ENCODE measurements at places on chromosomes 1 and 21.

GRCh38 chr1:33876970-33877650 is 13.2 kb downstream of the HMGB4 start:
- DNase-seq: no peak

DNA sequence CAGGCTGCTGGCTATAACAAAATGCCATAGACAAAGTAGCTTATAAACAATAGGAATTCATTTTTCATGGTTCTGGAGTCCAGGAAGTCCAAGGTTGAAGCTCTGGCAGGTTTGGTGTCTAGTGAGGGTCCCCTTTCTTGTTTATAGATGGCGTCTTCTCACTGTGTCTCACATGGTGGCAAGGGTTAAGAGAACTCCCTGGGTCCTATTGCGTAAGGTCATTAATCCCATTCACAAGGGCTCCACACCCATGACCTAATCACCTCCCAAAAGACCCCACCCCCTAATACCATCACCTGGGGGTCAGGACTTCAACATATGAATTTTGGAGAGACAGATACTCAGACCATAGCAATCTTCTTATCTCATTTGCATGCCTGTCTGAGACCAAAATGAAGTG is 108.9 kb upstream of the USP25 start:
- no peak for DNase-seq

- DNase-seq: no peak
These were observed 101.5 kb downstream of the LMX1A start for GRCh38 chr1:165254896-165255625.

DNA sequence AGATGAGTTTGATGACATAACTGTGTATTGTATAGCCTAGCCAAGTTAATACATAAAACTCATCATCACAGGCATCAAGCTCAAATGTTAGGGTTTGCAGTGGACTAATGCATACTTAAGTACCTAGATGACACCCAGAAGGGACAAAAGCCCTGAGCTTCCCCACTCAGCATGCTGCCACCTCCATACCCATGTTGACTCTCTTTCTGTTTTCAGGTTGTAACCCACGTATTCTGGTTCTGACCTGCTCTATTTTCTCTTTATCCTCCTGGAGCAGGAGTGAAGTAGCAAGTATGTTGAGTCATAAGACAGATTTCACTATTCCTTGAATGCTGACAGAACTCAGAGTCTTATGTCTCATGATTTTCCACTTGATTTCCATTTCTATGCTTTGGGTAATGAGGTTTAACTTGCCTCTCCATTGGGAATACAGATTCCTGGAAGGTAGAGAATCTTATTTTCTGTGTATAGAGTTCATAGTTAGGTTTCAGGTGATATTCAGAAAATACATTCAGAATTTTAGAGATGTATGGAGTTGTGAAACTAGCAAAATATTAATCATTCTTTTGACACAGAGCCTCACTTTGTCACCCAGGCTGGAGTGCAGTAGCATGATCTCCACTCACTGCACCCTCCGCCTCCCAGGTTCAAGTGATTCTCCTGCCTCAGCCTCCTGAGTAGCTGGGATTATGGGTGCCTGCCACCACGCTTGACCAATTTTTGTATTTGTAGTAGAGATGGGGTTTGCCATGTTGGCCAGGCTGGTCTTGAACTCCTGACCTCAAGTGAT is 122.5 kb upstream of the KCNJ15 start:
- no peak for DNase-seq

GRCh38 chr1:74690364-74690696 is 16.7 kb upstream of the ERICH3 start:
- no peak for DNase-seq

- DNase-seq: no peak
These were observed 548 bp downstream of the B3GALT5 start for GRCh38 chr21:39613041-39613934.

GRCh38 chr1:59499943-59500569 is 203.2 kb downstream of the FGGY start:
- DNase-seq: no peak

DNA sequence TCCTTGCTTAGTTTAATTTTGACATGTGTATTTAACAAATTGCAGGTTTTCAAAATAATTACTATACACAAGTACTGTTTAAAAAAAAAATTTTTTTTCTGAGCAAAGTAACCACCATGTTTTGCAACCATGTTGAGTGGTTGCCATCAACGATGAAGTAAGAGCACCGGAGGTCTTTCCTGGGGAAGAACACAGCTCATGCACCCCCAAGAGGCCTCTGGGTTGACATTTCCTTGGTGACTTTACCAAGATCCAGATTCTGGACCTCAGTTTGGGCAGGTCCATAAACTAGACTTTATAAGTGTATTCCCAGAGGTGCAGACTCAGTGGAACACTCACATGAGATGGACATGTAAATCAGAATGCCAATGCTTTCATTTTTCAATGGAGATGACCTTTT is 36.8 kb upstream of the RALGPS2 start:
- no peak for DNase-seq

GRCh38 chr1:114043054-114043453 is 63.8 kb downstream of the OLFML3 start:
- no peak for DNase-seq

- DNase-seq: no peak
These were observed 4.8 kb downstream of the DSCAM start for GRCh38 chr21:40842197-40842552.

- DNase-seq: no peak
These were observed 112.5 kb upstream of the RAB4A start for GRCh38 chr1:229158341-229158921.

GRCh38 chr1:15056515-15057285 is 96.8 kb upstream of the TMEM51 start:
- no peak for DNase-seq

DNA sequence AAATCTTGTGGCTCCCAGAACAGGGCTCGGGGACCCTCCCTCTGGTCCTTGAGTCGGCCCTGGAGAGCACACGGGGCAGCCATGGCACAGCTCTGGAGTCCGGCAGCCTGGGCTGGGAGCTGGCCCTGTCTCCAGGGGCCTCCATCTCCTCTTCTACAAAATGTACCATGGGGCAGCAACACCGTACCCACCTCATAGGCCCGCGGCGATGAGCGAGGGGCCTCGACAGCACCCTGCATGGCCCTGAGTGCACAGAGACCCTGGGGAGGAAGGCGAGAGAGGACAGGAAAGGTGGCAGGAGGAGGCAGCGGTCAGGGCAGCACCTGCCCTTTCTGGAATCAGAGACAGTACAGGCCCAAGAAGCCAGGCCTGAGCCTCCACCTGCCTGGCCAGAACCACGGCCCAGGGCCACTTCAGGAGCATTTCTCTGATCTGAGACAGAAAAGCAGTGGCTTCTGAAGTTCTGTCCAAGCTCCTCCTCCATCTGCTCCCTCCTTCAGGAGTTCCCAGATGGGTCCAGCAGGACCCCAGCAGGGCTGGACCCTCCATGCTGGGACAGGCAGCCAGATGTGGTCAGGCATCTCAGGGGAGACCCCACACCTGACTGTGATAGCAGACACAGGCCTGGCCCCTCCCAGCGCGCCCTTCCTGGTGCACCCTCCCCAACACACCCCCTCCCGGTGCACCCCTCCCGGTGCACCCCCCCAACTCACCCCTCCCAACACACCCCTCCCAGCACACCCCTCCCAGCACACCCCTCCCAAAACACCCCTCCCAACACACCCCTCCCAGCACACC is 75.9 kb upstream of the ARHGEF16 start:
- DNase-seq: no peak

DNA sequence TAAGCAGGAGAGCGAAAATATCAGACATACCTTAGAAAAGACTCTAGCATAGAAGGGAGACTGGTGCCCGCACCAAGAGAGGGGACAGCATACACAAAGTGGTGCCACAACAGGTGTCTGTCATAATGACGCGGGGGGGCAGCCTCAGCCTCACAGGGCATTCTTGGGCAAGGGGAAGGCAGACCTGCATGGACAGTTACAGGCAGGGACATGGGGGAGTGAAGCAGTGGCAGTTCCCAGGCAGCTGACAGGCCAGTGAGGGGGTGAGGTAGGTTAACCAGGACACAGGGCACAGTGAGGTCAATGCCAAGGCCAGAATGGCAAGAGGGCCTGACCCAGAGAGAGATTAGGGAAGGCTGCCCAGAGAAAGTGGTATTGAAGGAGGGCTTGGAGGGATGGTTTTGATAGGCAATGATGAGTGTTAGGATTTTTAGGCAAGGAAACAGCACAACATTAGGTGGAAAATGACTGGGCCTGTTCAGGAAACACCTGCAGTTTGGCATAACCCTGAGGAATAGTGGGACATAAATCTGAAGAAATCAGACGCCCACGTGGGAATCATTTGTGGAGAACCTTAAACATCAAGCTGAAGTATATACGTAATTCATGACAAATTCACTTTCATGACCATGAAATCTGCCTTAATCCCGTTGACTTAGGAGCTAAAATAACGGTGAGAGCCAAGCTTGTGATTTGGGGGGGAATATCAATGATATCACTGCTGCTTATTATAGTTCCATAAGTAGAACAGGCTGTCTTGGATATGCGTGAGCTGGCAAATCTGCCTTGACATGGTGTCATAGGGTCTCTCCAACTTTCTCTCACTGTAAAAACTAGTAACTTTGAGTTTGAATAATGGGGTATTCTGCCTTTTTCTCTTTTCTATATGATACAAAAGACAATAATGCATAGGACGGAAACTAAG is 8.9 kb downstream of the PTPN14 start:
- DNase-seq: no peak

DNA sequence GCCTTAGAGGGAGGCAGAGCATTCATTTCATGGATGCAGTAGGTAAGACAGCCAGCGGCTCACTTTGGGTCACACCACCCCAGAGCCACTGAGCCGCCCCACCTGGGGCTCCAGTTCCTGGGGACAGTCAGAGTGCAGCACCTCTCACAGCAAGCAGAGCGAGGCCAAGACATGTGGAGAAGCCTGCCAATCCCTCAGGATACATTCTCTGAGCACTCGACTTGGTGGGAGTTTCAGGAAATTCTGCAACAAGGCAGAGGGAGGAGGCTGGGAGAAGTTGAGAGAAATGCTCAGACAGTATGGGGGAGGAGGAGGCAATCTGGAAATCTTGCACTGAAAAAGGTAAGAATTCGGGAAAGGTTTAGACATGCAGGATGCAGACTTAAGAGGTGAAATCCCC is 60.8 kb upstream of the WLS start:
- DNase-seq: no peak

DNA sequence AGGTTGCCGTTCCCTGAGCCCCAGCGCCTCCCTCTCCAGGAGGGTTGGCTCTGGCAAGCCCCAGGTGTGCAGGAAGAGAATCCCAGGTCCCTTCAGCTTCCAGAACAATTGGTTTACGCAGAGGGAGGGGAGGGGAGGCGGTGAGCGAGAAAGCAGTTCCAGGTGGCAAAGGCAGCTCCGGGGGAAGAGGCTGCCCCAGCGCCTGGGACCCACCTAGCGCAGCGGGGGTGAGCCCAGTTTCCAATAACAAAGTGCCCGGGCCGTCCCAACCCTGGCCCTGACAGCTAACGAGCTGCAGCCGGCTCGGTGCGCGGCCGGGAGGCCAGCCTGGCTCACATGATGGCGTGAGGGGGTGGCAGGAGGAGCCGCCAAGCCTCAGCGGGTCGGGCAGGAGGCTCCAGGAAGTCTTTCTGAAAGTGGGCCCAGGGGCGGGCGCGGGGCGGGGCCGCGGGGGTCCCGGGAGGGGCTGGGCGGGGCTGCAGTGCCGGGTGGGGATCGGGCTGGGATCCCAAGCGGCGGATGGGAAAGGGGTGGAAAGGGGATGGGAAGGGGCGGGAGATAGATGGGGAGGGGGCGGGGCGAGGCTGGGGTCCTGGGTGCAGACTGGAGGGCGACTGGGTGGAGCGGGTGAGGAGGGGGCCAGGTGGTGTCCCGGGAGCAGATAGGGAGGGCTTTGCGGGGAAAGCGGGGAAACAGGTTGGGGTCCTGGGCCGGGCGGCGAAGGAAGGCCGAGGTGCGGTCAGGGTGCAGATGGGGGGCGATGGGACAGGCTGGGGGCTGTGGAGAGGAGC is 22.8 kb downstream of the DHRS3 start:
- DNase-seq: no peak

- DNase-seq: no peak
These were observed 38.4 kb upstream of the KCNQ4 start for GRCh38 chr1:40745176-40745575.

DNA sequence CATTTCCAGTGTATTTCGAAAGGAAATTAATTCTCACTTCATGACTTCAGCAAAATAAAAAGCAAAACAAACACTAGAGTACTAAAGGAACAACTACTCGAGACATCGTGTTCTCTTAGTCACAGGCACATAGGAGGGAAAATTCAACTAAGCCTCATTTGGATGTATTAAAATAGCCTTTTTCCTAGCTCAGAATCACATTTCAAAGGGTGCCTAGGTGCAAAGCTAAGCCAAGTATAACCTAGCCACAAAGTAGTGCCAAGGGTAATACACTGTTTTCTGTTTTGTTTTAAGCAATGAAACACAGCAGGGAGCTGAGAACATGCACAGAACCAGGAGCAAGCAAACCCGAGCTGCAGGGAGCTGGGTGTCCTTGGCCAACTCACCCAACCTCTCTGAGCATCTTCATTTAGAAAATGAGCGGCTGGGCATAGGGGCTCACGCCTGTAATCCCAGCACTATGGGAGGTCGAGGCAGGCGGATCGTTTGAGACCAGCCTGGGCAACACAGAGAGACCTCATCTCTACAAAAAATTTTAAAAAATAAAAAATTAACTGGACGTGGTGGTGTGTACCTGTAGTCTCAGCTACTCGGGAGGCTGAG is 26.6 kb upstream of the ACBD6 start:
- DNase-seq: no peak

DNA sequence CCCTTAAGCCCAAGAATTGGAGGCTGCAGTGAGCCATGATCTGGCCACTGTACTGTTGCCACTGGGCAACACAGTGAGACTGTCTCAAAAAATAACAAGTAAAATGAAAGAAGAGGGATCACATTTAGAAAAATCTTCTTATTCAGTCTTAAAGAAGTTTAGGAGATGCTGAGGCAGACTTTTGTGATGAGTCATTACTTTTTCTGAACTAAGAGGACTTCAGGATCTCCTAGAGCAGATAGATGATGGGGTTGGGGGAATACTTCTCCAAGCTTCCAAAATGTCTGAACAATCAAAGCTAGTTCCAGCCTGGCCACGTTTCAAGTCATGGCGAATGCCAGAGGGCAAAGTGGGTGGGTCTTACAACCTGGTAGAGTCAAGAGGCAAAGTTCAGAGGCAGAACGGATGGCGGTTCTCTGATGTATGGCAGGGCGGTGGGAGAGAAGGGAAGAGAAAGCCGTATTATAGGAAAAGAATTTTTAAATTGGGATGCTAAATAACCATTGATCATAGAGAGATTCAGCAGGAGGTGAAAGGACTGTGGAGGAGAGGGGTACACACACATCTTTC is 2.1 kb upstream of the CIART start:
- no peak for DNase-seq

GRCh38 chr1:38740487-38740886 is 119.1 kb downstream of the RRAGC start:
- no peak for DNase-seq

- DNase-seq: peak; percentile 21
These were observed 541 bp downstream of the USP48 start for GRCh38 chr1:21782349-21782867.

- DNase-seq: no peak
These were observed 43.6 kb downstream of the NFYC start for GRCh38 chr1:40734882-40735628.
